ENCODE measurements at places on chromosomes 5 and 9. TPM values are rescaled to one million over a fixed set of nuclear protein-coding genes. Genes with fewer than 3 reads are reported as not detected.

DNA sequence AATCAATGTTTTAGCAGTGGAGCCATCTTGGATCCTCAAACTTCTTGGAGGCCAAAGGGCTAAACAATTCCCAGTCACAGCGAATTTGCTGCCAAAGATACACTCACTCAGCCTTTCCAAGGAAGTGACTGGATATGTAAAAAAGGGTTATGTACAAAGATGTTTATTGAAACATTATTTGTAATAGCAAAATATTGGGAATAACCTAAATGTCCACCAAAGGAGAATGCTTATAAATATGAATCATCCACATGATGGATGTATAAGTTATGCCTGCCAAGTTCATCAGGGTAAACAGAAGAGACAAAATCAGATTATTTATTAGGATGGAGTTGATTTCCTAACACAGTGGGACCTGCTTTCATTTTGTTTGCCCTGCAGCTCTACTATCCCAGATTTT is 145.2 kb upstream of the ABCA1 start:
- no peak for DNase-seq
- H3K4me3 ChIP-seq, result no peak overlapping the region
- no peaks in the 10 kb centered on the region for H3K27me3 ChIP-seq
- H3K4me1 ChIP-seq, result peaks cover 32% of the 10 kb centered on the region

DNA sequence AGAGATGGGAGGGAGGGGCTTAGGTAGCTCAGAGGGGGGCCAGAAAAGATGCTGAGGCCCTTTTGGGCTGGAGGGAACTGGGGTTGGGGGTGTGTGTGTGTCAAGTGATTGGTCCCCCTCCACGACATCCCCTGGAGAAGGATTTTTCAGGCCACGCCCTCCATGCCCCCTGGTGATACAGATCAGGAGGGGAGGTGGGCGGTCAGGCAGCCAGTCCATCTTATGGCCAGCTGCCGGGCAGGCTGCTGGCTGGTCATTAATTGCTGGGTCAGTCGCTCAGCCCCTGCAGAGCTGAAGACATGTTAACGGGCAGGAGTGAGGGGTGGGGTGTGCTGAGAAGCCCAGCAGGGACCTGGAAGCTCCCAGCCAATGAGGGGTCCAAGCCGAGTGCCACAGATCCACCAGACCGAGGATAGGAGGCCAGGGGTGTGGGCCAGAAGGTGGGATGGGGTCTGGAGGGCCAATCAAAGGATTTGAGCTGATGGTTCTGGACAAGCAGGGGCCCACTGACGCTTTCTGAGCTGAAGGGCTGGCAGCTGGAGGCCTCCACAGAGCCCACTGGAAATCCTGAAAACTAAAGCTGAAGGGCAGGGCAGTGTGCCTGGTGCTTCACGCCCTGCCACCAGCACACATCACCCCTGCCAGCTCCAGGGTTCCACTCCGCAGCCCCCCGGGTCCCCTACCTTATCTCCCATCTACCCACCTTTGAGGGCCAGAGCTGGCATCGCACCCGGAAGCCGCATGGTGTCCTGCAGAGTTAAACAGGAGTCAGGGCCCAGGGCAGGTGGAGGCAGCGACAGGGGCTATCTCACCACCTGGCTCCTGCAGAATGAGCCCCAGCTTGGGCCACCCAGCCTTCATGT is 19.1 kb downstream of the PDGFRB start:
- peak overlapping the region; percentile 70 for H3K27ac ChIP-seq
- H3K4me3 ChIP-seq, result no peak overlapping the region
- H3K4me1 ChIP-seq, result peaks cover 98% of the 10 kb centered on the region
- no peak for DNase-seq

DNA sequence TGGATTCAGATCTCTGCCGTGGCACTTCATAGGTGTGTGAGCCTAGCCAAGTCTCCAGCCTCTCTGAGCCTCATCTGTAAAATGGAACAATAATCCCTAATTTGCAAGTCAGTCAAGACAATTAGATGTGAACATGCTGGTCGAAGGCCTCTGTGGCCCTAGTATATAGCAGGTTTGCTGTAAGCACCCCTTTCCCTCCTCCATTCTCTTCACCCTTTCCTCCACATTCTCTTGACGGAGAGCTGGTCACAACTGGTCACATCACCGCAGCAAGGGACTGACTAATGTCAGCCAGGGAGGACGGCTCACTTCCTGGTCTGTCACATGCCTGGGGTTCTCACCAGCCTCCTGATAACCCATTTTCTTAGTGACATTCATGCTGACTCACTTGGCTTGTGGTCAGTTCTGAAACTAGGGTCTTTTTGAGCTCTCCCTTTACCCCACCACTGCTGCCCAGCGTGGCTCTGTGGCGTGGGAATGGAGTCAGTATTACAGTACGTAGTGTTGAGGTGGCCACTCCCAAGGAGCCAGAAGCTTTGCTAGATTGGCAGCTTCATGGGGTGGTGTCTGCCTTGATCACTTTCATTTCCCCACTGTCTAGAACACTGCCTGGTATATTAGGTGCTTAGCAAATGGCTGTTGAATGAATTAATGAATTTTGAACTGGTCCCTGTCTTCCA is 47.8 kb downstream of the ERGIC1 start:
- H3K27ac ChIP-seq, result peak overlapping the region; percentile 85
- H3K36me3 ChIP-seq, result peaks cover 13% of the 10 kb centered on the region
- peaks cover 52% of the 10 kb centered on the region for H3K4me1 ChIP-seq
- DNase-seq, result no peak
- H3K4me3 ChIP-seq, result no peak overlapping the region

The PCDHGA1 gene
- total RNA-seq, result 0.10 TPM
